ENCODE measurements at places on chromosomes 7 and 10. TPM values are rescaled to one million over a fixed set of nuclear protein-coding genes. Genes with fewer than 3 reads are reported as not detected.

Gene HERC4
- total RNA-seq = 26.0 TPM

Gene LRRC4
- 0.08 TPM for total RNA-seq

Gene FUOM
- total RNA-seq = 11.1 TPM

Gene HMX3
- not detected for total RNA-seq

Gene UCN3
- total RNA-seq = not detected

Gene OPTN
- total RNA-seq = 55.4 TPM

Gene GSTO2
- total RNA-seq = 19.9 TPM

Gene MKX
- total RNA-seq = 1.3 TPM

Gene SFTPA1
- not detected for total RNA-seq

Gene OPN1SW
- not detected for total RNA-seq

- no peak for DNase-seq
Observed at GRCh38 chr10:31100115-31100601, 68.5 kb upstream of the ZNF438 start.

DNA sequence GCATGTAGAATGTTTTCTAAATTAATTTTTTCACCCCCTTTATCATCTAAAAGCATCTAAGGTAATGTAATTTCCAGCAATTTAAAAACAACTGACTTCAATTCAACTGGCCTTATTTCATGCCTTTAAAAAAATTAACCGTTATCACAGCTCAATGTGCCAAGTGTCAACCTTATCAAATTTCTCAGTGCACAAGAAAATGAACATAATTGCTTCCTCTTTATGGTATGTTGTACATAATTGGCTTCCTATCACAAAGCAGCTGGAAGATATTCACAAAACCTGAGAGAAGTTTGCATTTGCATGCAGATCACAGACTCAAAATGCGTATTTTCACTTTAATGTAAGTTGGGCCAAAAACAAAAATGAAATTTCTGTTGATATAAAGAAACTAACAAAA is 966.4 kb downstream of the GRM8 start:
- no peak for DNase-seq

DNA sequence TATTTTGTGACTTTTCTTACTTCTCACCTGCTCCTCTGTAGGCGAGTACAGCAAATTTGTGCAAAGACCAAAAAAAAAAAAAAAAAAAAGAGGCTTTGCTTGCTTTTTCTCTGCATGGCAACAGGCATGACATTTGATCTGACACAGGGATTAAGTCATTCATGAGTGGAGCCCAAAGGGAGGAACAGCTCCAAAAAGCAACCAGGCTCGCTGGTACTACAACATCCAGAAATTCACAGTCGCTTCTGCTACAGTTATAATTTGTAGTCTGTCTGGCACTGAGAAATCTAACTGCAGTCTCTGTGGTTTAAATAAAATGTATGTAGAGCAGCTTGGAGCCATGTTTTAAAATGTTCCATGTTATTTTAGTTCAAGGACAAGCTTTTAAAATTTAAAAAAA is 31.7 kb downstream of the MKX start:
- no peak for DNase-seq

- no peak for DNase-seq
Observed at GRCh38 chr10:116848032-116848943, 1.0 kb upstream of the ENO4 start.

DNA sequence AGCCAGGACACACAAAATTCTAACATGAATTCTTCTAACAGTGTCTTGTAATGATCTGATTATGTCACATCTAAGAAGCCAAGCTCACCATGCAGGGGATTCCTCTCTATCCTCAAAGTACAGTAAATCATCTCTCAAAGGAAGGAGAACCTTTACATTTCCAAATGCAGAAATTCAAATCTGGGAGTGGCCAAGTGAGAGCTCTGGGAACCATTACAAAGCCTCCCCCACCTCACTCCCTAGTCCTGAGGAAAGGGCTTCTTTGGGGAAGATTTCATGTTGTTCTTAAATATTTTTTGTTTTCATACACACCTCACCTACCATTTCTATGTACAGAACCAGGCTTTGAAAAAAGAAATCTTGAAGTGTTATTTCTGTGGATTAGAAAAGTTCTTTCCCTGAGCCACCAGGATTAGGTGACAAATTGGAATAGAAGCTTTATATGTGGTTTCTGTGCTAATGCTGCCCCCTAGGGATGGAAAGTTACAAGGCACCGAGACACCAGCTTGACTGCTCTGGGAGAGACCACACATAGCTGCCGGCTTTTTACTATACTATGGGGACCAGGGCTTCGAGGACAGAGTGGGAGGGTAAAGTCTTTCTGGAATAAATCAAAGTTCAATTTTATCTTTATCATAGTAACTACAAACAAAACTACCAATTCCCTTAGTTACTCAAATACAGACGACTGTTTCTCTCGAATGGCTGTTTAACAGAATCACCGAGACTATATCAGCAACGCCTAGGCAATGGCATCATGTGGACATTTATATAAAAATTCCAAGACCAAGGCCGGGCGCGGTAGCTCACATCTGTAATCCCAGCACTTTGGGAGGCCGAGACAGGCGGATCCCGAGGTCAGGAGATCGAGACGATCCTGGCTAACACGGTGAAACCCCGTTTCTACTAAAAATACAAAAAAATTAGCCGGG is 116.1 kb downstream of the RNF216 start:
- DNase-seq = peak; percentile 92

DNA sequence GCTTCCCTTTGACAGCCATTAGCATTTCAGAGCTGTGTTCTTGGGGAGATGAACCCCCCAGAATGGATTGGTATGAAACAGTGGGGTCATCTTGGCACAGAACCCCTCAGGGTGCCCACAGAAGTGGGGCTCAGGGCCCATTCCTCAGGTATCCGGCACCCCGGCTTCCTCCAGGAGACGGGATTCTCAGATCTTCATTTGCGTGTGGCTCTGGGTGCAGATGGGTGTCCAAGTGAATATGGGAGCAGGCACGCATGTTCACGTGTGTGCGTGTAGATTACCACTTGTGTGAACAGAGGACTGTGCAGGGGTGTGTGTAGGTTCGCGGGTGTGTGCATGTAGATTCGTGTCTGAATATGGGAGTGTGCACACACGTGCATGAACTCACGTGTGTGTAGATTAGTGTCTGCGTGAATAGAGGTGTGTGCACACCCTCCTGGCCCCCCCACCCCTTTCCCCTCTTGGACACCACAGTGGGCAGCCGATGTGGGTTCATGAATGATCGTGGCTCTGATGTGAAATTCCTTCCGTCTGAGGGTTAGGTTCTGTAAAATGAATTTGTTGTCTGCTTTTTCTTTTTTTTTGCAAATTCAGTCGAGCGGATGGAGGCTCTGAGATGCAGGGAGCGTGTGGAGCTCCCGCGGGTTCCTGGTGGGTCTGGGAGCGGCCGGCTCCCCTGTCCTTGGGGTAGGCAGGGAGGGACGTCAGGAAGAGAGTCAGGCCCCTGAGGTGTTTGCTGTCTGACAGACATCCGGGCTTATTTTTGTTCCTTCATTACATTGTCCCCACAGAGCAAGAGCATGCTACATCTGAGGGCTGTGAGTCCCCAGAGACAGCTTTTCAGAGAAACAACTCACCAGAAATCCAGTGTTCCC is 7.4 kb downstream of the ELFN1 start:
- DNase-seq = no peak

DNA sequence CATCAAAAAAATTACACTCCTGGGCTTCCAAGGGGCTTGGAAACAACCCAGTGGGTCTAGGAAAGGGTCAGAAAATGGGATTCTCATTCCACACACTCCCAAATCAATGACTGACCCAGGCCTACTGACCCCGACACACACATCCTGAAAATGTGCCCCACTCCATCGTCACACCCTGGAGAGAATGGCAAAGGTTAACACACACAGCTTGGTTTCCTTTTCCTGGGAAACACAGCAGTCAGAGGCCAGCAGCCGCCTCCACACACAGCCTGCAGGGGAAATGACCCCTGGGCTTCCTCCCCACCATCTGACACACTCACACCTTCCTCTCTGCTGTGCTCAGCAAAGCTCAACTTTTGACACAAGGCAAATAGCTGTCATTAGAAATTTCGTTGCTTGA is 42.9 kb downstream of the SH3PXD2A start:
- DNase-seq = no peak

DNA sequence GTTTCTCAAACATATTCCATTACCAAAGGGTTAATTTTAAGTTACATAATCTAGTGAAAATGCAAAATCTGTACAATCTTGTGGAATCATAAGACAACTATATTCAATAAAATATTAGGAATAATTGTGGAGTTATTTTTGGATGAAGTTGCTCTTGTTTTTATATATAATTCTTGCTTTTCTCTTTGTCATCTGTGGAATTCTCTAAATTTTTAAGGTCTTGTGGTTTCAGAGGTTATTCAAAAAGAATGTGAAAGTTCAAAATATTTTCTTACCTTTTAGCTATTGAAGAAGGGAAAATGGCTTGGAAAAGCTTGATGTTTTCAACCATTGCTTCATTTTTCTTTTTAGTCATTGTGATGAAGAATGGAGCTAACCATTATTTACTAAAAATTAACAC is 552.1 kb downstream of the TFEC start:
- no peak for DNase-seq

GRCh38 chr10:88110822-88111221 is 247.4 kb downstream of the PTEN start:
- no peak for DNase-seq
